Sigmoid colon (tissue), 7 donors: ENCODE measurements at places on chromosomes 1 and 21. TPM values are rescaled to one million over a fixed set of nuclear protein-coding genes. Genes with fewer than 3 reads are reported as not detected.

GRCh38 chr1:168391851-168392681 lies 111.4 kb downstream of the TBX19 start:
- peak; percentile 86 for DNase-seq

DNA sequence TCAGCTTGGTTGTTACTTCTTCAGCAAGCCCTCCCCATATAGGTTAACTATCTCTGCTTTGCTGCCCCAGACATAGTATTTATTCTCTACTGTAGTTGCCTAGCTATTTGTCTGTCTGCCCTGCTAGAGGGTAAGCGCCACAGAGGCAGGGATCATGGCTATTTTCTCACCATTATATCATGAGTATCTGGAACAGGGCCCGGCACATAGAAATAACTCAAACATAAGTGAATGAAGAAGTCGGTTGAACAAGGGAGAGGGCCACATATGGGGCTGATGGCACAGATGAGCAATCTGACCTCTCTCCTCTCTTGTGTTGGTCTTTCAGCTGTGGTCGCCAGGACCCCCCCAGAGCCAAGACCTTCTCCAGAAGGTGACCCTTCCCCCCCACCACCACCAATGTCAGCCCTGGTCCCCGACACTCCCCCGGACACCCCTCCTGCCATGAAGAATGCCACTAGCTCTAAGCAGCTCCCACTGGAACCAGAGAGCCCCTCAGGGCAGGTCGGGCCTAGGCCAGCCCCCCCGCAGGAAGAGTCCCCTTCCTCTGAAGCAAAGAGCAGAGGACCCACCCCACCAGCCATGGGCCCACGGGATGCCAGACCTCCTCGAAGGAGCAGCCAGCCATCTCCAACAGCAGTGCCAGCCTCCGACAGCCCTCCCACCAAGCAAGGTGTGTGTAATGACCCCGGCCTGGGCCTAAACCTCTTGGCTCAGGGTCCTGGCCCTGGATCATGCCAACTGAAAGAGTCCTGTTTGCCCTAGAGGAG lies 14.9 kb downstream of the MAP7D1 start:
- no peak for DNase-seq

- no peak for DNase-seq
These were observed 50.4 kb downstream of the MIGA1 start for GRCh38 chr1:77829851-77830250.

DNA sequence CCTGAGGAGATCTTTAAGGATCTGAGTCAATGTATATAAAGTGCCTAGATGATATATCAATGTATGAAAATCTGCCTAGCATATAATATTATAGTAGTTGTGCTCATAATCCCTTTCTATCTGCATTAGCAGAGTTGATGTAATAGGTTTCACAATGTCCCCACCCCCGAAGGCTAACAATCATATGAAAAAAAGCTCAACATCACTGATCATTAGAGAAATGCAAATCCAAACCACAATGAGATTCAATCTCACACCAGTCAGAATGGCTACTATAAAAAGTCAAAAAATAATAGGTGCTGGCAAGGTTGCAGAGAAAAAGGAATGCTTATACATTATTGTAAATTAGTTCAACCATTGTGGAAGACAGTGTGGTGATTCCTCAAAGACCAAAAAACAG lies 147.8 kb upstream of the DPT start:
- no peak for DNase-seq

DNA sequence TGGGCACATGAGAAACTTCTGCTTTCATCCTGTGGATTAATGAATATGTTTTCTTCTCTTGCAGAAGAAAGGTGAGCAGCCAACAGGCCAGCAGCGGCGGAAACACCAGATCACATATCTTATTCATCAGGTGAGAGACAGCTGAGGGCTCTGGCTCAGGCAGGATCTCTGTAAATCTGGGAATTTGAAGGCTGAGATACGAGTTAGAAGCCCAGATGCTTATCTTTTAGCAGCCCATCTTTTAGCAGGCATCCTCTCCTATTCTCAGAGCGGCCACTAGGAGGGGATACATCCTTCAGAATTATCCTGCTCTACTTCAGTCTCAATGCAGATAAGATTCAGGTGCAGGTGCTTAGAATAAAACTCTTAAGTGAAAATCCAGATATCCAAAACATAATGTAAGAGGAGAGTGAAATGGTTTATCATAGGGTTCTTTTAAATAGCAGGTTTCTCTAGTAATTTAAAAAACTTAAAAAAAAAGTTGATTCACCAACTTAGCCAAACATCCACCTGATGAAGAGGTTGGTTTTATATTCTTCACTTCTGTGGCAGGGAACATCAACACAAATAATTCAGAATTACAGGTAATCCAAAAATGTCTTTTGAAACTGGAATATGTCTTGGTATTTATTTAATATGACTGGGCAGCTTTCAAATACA lies 19.3 kb downstream of the SH2D2A start:
- DNase-seq, result no peak

- DNase-seq, result no peak
These were observed 32.4 kb downstream of the PRMT2 start for GRCh38 chr21:46667741-46668380.

DNA sequence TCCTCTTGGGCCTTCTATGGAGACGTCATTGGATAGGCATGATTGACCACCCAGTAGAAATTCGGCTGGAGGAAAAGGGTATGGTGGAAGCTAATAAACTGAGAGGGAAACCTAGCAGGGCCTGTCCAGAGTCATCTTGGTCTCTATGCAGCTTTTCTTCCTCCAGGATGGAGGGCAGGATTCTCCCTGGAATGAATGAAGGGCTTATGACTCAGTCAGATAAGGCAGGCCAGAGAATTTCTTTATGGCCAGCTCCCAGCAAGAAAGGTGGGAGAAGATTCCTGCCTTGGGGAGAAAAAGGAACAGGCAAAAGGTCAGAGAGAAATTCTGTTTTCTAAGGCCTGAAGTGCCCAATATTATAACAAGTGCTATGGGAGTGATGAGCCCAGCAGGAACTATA lies 17.1 kb downstream of the FBLIM1 start:
- no peak for DNase-seq

GRCh38 chr1:27618341-27619082 lies 14.6 kb upstream of the AHDC1 start:
- DNase-seq, result no peak

GRCh38 chr1:109377698-109378097 lies 20.0 kb downstream of the SORT1 start:
- DNase-seq, result no peak

DNA sequence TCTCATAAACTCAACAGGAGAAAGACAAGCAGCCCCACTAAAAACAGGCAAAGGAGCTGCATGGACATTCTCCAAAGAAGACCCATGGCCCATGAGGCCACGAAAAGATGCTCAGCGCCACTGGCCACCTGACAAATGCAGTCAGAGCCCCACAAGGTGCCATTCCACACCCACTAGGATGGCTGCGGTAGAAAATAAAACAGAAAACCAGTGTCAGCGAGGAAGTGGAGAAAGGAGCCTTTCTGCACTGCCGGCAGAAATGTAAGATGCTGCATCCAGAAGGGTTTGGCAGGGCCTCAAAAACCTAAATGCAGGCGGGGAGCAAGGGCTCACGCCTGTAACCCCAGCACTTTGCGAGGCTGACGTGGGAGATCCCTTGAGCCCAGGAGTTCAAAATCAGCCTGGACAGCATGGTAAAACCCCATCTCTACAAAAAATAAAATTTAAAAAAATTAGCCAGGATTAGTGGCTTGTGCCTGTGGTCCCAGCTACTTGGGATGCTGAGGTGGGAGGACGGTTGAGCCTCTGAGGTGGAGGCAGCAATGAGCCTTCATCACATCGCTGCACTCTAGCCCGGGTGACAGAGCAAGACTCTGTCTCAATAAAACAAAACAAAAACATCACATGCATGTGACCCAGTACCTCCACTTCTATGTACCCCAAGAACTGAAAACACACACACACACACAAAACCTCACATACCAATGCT lies 4.2 kb downstream of the WNT9A start:
- peak; percentile 63 for DNase-seq

GRCh38 chr1:164092603-164093353 lies 466.2 kb upstream of the PBX1 start:
- no peak for DNase-seq

DNA sequence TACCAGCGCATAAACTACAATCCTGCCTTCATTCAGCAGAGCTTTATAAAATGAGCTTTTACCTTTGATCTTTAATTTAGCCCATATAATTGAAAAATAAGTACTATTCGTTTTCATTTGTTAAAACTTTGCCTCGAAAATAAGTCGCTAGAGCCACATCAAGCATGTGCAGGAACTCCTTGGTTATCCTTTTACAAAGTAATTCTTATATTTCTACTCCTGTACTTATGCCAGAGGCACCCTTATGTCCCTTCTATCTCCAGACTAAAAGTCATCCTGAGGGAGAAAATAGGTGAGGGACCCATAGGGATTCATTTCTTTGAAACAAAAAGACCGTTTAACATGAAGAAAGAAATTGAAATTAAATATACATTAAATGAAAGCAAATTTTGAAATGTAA lies 278.2 kb upstream of the C1orf105 start:
- no peak for DNase-seq

- no peak for DNase-seq
These were observed 59.2 kb upstream of the RASAL2 start for GRCh38 chr1:178034676-178035075.

OR10T2 gene
- not detected for total RNA-seq

OR2T11 gene
- not detected for total RNA-seq

AMY1C gene
- total RNA-seq, result not detected

SH3D21 gene
- total RNA-seq, result 0.95 TPM

PLCH2 gene
- total RNA-seq, result not detected

CYP4A22 gene
- total RNA-seq, result not detected

GSTM4 gene
- 73.1 TPM for total RNA-seq

L1TD1 gene
- not detected for total RNA-seq

CELA3B gene
- total RNA-seq, result not detected
